ENCODE measurements at places on chromosomes 6 and 20.

DNA sequence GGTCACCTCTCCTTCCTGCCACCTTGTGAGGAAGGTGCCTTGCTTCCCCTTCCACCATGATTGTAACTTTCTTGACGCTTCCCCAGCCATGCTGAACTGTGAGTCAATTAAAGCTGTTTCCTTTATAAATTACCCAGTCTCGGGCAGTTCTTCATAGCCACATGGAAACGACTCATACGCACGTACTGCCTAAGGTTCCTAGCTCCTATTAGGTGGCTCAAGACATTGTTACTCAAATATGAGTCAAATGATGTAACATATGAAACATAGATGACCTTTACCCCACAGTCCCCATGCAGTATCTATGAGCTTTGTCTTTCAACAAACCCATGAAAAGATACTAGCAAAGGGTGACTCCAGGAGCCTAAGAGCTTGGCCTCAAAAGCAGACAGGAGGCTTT, 98.3 kb downstream of the SIM1 start:
- no peak for DNase-seq

DNA sequence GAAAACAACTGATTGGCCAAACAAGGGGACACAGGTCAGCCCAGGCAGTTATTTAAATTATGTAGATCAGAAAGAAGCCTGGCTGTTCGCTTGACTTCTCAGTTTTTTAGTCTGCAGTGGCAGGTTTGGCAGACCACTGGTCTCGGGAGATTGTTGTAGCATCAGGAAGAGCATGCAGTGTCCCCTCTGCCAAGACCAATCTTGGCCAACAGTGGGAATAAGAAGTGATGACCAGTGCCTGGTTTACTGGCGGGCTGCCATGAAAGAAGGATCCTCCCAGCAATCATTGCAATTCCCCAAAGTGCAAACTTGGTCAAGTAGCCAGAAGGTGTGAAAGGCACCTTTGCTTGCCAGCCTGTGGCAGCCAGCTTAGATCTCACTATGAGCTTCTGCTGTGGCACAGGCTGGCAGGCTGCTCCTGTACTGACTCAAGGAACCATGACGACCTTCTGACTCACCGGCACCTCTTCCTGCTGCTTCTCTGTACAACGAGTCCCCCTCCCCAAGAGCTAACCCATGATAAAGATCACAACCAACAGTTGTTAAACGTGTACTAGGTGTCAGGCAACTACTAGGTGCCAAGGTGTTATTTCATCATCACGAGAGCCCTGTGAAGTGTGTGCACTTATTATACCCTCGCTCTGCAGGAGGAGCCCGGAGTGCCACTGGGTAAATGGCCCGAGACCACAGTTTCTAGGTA, 76.8 kb upstream of the DUSP22 start:
- DNase-seq, result peak; percentile 52

DNA sequence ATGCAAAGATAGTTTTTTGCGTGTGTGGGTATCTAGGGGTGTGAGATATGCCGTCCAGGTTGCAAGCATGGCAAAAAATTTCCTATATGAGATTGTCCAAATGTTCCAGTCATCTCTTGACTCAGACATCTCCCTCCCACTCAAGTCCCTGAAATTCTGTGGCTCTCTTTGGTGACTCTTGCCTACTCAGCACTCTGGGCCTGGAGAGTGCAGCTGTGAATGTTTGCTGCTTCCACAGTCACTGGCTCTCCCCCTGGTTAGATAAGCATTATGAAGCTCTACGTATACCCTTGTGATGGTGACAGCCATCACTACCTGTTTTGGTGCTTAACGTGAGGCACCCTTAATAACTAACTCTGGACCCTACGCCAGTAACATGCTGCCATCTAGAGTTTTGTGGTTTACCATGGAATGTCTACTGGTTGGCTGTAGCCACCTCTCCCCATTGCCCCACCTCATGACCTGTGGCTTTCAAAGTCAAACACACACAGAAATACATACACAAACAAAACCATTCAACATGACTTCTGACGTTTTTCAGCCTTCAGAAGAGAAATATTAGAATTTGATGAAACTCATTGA, 621.9 kb upstream of the CITED2 start:
- no peak for DNase-seq

GRCh38 chr6:150069706-150070105, 785 bp upstream of the ULBP3 start:
- DNase-seq, result no peak

- no peak for DNase-seq
Measured at GRCh38 chr20:49394757-49395156, 87.7 kb downstream of the KCNB1 start.

DNA sequence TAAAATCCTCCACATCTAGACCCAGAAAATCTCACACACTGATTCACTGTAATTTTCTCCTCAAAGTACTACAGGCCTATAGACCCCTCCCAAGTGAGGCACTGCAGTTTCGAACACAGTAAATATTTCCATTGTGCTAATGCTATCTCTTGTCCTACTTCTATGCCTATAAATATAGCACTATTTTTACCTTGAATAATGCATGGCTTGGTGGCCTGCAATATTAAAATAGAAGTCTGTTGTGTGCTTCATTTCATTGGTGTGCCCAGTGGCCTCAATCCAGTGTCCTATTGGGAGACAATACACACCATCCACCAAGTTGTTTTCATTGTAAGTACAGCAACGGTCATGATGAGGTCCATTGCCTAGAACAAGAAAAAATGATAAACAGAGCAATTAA, 49.4 kb downstream of the EPM2A start:
- no peak for DNase-seq

- no peak for DNase-seq
Measured at GRCh38 chr6:41047745-41048732, 5.0 kb upstream of the APOBEC2 start.

- no peak for DNase-seq
Measured at GRCh38 chr6:168116975-168117899, 38.2 kb upstream of the FRMD1 start.

GRCh38 chr20:10370091-10370887, 63.7 kb downstream of the MKKS start:
- DNase-seq, result no peak

GRCh38 chr20:42779216-42779615, 410.5 kb downstream of the PTPRT start:
- no peak for DNase-seq

DNA sequence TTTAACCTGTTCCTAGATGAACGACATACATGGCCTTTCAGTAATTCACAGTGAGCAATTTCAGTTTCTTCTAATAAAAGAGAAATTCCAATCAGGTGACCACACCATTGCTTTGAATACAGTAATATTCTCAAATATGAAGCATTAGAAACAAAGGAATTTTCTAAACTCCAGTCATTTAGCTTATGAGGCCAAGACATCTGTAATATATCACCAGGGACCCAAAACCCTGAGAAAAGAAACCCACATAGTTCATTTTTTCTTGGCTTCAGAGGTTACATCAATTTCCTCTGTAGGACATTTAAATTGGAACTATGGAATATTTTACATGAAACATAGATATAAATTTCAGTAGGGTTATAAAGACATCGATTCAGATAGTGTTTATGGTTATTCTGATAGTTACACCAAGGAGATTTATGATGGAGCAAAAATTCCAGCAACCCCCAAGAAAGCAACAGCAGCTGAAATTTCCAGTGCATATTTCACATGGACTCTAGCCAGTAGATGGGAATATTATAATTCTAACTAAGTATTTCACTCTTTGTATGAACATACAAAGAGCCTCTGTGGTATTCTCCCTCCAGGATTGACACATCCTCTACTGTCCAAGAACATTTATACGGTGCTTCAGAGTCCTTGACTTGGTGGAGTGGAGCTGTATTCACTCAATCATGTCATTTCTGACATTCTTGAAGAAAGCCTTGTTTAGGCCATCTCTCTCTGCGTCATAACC, 82.9 kb downstream of the ADGRG6 start:
- no peak for DNase-seq

DNA sequence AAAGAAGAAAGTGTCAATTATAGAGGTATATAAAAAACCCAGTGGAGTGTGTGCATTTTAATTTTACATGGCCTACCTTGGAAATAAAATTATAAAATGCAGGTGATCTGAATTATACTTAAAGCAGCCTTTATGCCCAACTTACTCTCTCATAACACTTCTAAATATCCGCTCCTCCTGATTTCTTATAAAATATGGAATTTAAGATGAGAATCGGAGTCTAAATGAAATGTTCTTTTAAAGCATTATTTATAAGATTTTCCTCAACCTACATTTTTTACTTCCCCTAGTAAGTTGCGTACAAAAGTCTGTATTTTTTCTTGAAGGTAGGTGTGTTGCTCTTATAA, 3.5 kb downstream of the CITED2 start:
- DNase-seq, result no peak

DNA sequence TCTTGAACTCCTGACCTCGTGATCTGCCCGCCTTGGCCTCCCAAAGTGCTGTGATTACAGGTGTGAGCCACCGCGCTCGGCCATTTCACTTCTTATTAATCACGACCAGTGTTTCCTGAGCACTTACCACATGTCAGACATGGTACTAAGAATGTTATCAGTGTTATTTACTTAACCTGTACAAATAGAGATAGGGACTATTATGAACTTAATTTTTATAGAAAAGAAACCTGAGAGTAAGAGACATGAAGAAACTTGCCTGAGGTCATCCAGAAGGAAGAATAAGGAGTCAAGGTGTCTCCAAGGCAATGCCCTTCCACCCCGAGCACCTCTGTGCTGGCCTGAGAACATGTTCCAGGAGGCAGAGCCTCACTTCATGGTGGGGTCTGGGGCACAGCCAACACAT, 29.3 kb upstream of the EZR start:
- DNase-seq, result no peak

DNA sequence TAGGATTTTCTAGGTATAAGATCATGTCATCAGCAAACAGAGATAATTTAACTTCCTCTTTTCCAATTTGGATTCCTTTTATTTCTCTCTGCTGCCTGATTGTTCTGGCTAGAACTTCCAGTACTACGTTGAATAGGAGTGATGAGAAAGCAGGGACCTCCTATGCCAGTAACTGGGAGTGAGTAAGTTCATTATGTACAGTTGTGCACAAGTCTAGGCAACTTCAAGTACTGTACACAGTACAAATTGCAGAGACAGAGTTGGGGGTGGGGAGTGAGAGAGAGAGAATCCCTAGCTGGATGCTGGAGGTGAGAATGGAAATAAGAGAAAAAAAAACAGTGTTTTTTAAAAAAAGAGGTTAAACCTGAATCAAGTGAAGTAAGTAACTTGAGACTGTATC, 210.2 kb downstream of the MMUT start:
- DNase-seq, result no peak

- no peak for DNase-seq
Measured at GRCh38 chr6:35046862-35047261, 94.3 kb downstream of the TCP11 start.

GRCh38 chr6:40334496-40335270, 252.5 kb downstream of the LRFN2 start:
- DNase-seq, result no peak

DNA sequence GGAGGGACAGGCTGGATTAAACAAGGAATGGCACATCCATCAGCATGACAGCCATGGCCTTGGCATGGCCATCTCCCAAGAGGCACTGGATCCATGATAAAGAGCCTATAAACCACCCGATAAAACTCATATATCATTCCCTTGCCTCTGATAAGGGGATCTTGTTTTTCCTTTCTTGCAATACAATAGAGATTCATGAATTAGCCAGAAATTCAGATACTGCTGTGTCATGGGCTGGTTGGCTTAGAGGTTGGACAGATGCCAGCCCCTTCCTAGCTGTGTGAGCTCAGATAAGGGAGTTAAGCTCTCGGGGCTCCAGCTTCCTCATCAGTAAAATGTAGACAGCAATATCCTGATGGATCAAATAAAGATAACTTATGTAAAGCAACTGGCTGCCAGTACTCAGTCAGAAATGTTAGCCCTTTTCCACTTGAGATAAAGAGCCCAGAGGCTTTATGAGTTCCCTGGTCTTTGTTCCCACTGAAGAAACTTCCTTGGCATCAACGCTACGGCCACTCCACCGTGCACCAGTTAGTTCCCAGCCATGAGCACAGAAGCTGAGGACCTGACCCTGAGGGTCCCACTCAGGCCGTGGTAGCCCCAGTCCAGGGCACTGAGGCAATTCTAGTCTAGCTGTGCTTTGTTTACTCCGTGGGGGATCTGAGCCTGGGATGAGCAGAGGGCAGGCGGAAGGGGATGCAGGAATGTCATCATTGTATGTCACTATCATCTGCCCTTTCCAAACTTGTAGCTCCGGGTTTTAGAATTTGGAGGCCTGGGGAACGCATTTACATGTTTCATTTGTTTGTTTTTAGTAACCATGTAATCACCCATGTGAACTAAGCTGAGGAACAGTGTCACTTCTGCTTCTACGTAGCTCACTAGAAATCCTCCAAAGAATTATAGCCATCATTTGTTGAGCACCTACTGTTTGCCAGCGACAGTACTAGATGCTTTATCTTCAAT, 67.2 kb upstream of the TBC1D7 start:
- DNase-seq, result peak; percentile 62

DNA sequence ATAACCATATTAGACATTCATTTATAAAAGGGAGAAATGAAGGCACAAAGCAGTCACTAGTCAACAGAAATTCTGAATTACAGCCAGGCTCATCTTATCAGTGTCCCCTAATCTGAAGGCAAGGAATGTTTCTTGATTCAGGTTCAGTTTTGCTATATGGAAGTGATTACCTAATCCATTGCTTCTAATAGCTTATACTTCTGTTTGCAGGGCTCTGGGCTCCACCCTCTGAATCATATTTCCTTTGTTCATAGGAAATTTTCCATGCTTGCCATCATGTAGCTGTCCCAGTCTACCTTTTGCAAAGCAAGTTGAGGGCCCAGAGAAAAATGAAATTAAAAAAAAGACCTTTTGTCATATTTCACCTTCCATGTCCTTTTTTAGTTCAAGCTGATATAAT, 96.0 kb downstream of the LCA5 start:
- no peak for DNase-seq

DNA sequence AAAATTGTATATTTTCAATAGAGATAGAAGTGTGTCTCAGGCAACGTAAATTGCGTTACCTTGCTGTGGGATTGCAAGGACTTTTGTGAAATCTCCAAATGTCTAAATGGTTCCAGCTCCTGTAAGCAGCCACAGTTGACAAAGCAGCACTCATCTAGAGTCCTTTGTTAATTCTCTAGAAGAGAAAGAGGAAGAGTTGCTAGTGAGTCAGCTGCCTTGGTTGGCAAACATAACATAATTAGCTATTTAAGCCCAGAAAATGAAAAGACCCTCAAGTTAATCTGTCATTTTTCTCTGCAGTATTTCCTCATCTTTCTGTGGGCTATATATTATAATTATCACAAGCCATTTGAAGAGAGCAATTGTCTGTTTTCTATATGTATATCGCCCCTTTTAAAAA, 66.4 kb upstream of the FABP7 start:
- no peak for DNase-seq

DNA sequence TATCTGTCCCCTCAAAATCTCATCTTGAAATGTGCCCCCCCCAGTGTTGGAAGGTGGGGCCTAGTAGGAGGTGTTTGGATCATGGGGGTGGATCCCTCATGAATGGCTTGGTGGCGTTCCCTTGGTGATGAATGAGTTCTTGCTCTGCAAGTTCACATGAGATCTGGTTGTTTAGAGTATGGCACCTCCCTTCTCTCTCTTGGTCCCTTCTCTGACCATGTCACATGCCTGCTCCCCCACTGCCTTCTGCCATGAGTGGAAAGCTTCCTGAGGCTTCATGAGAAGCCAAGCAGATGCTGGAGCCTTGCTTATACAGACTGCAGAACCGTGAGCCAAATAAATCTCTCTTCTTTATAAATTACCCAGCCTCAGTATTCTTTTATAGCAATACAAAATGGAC, 70.9 kb downstream of the MAN1A1 start:
- DNase-seq, result no peak

- no peak for DNase-seq
Measured at GRCh38 chr6:7909323-7910276, 988 bp downstream of the TXNDC5 start.

- peak; percentile 35 for DNase-seq
Measured at GRCh38 chr6:3813150-3813780, 35.9 kb upstream of the FAM50B start.

Data from kidney glomerular epithelial cell (primary cell).